Activated CD8-positive, alpha-beta memory T cell treated with anti-CD3 and anti-CD28 coated beads, Interleukin-2, amount 10 ng/mL, durations not matched to agents 7 days and 5 days (primary cell): ENCODE measurements at places on chromosomes 11 and 22. TPM values are rescaled to one million over a fixed set of nuclear protein-coding genes. Genes with fewer than 3 reads are reported as not detected.
A peak's percentile ranks its signal among the peaks of the same experiment; 100 is the strongest.

- peaks cover 57% of the 10 kb centered on the region for H3K27me3 ChIP-seq
- H3K4me3 ChIP-seq = no peak overlapping the region
- no peak for DNase-seq
- no peak overlapping the region for H3K27ac ChIP-seq
- no peaks in the 10 kb centered on the region for H3K36me3 ChIP-seq
Observed at GRCh38 chr22:23478175-23478574, 101.9 kb downstream of the IGLL1 start.

Gene FXYD2
- total RNA-seq = 13.1 TPM

DNA sequence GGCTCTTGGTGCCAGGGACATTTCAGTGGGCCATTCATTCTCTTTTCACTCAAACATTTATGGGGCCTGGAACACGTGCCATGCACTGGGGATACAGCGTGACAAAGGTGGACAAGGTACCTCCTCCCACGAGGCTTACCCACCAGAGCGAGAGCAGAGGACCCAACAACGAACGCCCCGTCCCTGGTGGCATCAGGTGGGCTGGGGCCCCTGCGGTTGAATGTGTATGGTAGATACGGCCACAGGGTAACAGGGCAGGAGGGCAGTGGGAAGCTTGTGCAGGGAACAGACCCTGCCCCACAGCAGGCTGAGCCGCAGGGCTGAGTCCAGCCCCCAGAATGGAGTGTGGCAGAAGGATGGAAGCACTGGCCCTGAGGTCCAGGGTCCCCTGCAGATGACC is 81.1 kb downstream of the LRRC32 start:
- H3K27me3 ChIP-seq = no peaks in the 10 kb centered on the region
- H3K27ac ChIP-seq = peak overlapping the region; percentile 77
- no peak overlapping the region for H3K4me3 ChIP-seq
- DNase-seq = no peak

GRCh38 chr11:125944350-125945010 is 1.4 kb upstream of the VSIG10L2 start:
- no peak overlapping the region for H3K27ac ChIP-seq
- H3K36me3 ChIP-seq = no peaks in the 10 kb centered on the region
- peaks cover 3% of the 10 kb centered on the region for H3K27me3 ChIP-seq
- peaks cover 2% of the 10 kb centered on the region for H3K4me1 ChIP-seq

DNA sequence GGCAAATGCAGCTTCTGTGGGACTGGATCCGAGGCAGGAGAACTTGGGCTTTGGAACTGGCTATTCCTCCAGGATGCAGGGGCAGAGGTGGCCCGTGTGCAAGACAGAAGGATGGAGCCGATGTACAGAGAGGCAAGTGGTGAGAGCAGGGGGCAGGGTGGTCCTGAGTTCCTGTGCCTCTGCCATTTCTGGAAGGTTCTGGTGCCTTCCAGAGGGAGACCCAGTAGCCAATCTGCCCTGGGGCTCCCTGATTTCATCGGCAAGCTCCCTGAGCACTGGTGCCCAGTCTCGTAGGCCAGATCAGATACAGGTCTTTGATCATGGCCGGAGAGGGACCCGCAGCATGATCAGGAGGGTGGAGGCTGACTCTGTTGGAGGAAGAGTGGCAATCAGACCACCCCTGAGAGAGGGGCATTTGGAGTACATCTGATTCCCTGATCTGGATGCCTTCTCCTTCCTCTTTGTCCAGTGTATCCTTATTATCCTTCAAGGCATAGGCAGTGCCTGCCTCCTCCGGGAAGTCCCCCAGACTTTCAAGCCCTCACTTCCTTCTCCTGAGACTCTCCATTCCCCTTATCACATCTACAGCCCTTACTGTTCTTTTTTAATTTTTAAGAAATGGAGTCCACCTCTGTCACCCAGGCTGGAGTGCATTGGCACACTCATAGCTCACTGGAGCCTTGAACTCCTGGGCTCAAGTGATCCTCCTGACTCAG is 9.7 kb downstream of the MRGPRD start:
- H3K4me3 ChIP-seq = no peak overlapping the region
- no peaks in the 10 kb centered on the region for H3K36me3 ChIP-seq
- no peak for DNase-seq
- H3K27me3 ChIP-seq = peaks cover 7% of the 10 kb centered on the region

DNA sequence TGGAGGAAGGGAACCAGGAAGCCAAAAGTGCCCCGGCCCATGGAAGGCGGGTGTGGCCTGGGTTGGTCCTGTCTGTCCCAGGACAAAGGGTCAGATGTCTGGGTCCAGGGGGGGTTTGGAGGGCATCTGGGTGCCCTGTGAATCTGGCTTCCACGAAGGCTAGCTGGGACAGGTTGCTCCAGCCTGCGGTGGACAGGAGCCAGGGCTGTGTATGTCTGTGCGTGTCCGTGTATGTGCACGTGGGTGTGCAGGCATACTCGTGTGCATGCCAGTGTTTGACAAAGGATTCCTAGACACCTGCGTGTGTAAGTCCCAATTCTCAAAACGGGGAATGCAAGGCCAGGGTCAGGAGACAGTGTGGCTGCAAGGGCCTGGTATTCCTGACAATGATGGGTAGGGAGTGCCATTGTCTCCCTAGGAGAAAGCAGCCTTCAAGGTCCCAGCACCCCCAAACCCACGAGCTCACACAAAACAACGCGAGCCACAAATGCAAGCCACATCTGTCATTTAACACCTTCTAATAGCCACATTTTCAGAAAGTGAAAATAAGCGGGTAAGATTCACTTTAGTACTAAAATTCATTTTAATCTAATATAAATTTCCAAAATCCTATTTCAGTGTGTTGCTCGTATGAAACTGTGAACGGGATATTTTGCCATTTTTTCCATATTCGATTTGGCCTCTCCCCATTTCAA is 78.4 kb upstream of the WNT7B start:
- peaks cover 3% of the 10 kb centered on the region for H3K36me3 ChIP-seq
- peak overlapping the region; percentile 33 for H3K27ac ChIP-seq
- H3K4me1 ChIP-seq = peaks cover 41% of the 10 kb centered on the region
- no peaks in the 10 kb centered on the region for H3K27me3 ChIP-seq
- DNase-seq = no peak
- peak overlapping the region; percentile 83 for H3K4me3 ChIP-seq

DNA sequence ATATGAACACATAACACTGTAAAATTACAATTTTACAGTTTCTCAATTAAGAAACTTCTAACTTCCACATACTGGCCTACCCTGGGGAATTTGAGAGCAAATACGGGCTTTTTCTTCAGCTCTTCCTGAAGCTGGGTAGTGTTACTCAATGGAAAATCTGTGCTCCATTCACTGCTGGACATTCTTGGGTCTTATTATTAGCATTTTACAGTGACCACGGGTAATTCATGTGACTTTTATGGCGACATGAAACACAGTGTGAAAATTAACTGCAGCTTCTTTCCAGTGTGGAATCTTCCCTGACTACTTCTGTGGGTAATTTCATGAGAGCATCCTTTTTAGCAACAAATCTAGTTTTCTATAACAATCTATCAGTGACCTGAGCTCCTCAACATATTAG is 423.7 kb upstream of the ANO5 start:
- no peak overlapping the region for H3K4me3 ChIP-seq
- no peak for DNase-seq
- H3K27ac ChIP-seq = no peak overlapping the region
- H3K4me1 ChIP-seq = no peaks in the 10 kb centered on the region

DNA sequence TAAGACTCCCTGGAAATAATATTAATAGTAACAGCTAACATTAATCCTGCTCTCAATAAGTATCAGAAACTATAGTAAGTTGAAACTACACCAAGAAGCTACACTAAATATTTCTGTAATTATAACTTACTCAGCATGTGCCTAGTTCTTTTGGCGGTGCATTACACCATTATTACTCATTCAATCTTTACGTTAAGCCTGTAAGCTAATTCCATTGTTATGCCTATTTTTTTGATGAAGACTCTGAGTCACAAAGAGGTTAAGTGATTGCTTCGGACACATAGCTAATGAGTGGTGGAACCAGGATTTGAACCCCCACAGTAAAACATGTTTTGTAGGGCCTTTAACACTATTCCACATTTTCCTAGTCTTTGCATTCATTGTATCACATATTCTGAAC is 111.6 kb downstream of the RASSF10 start:
- H3K4me3 ChIP-seq = no peak overlapping the region
- DNase-seq = no peak
- no peak overlapping the region for H3K27ac ChIP-seq
- H3K27me3 ChIP-seq = peaks cover 52% of the 10 kb centered on the region
- no peaks in the 10 kb centered on the region for H3K4me1 ChIP-seq
- no peaks in the 10 kb centered on the region for H3K36me3 ChIP-seq

Gene INCENP
- total RNA-seq = 205 TPM

Gene SULT4A1
- not detected for total RNA-seq

Gene KDM2A
- 116 TPM for total RNA-seq

GRCh38 chr11:76616676-76617552 is 53.6 kb downstream of the LRRC32 start:
- H3K27ac ChIP-seq = no peak overlapping the region
- no peak for DNase-seq
- H3K4me1 ChIP-seq = no peaks in the 10 kb centered on the region
- H3K4me3 ChIP-seq = no peak overlapping the region
- H3K36me3 ChIP-seq = peaks cover 1% of the 10 kb centered on the region
- H3K27me3 ChIP-seq = peaks cover 9% of the 10 kb centered on the region

Gene PLAAT4
- total RNA-seq = 85.3 TPM
